ENCODE measurements at places on chromosomes 5 and 9. TPM values are rescaled to one million over a fixed set of nuclear protein-coding genes. Genes with fewer than 3 reads are reported as not detected.

FBP1 gene
- 3.1 TPM for total RNA-seq

DNA sequence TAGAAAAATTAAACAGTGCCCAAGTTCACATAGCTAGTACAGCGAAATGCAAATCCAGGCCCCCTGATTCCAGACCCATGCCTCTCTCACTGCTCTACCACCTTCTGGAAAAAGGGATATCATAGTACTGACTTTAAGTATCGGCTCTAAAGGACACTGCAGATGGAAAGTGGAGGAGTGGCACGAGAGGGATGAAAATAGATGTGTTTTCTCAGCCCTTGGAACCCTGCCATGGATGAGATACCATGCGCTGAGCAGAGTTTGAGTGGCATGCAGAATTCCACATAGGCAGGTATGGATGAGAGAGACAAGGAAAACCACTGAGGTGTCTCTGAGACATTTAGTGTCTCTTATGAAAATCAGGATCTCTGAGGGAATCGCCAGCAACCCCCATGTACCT lies 18.8 kb downstream of the CKMT2 start:
- DNase-seq, result no peak

DNA sequence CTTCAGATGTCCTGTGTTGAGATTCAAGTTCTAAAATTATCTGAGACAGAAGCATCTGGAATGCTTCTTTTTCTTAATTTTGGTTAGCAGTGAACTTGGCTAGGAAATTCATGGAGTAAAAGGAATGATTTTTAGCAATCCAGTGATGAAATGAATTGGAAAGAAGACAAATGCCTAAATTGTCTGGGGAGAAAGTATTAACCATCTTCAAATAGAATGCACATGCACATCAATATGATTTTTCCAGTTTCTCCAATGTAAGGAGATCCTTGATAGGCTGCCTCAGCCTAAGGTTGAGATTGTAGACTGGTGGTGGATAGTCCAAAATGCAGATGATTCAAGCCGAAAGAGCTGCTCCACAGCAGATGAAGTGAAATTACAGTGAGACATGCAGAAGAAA lies 106.7 kb downstream of the PCSK5 start:
- DNase-seq, result no peak

- DNase-seq, result no peak
These were observed 318.9 kb upstream of the GRAMD2B start for GRCh38 chr5:126104341-126104740.

- peak; percentile 78 for DNase-seq
These were observed 271.3 kb downstream of the ZSWIM6 start for GRCh38 chr5:61603211-61603908.

DNA sequence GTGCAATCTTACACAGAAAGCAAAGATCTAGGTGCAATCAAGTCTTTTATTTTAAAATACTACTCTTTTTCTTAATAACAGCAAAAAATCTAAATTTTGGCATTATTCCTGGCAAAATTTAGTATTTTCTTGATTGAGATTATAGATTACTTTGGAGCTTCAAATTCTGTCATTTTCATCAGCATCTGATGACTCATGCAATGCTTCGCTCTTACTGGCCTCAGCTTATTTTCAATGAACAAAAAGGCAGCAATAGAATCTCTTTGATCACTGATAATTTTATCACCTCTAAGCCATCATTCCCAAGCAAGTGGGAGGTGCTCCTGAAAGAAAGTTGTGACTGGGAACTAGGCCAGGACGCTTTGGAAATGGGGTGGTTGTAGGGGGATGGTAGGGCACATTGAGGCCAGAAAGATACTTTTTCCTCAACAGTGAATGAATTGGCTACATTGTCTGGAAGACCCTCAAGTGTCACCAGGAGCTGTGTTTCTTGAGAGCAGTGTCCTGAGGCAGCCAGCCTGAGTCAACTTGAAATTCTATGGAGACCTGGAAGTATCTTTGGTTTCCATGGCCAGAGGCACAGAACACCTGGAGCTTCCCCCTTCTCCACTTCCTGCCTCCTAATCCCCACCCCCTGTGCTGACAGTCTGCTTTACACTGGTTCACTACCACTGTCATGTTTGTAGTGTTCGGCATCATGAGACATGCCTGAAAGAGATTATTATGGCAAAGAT lies 46.9 kb upstream of the APC start:
- no peak for DNase-seq
